CD4-positive, CD25-positive, alpha-beta regulatory T cell (primary cell): ENCODE measurements at places on chromosomes 2 and 18. TPM values are rescaled to one million over a fixed set of nuclear protein-coding genes. Genes with fewer than 3 reads are reported as not detected.

- no peaks in the 10 kb centered on the region for H3K27me3 ChIP-seq
- H3K27ac ChIP-seq, result no peak overlapping the region
- H3K4me3 ChIP-seq, result no peak overlapping the region
Measured at GRCh38 chr2:150325656-150326314, 161.7 kb downstream of the RND3 start.

Gene GNLY
- total RNA-seq, result 2.4 TPM

DNA sequence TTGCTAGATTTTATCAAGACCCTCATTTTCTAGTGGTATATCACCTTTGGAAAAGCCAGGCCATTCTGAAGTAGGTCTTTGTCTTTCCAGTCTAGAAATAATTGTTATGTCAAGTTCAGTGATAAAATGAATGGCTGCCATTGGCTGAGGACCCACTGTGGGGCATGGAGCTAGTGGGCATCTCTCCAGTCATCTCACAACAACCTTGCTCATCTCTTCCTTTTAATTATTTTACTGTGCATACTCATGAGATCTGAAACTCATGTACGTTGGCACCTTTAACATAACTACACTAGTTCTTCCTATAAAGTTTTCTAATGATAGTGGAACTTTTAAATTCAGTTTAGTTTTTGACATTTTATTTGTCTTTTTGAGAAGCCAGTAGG is 240.9 kb downstream of the SLC8A1 start:
- no peak overlapping the region for H3K4me3 ChIP-seq
- H3K4me1 ChIP-seq, result no peaks in the 10 kb centered on the region
- H3K27me3 ChIP-seq, result no peaks in the 10 kb centered on the region
- no peak for DNase-seq

Gene ABHD1
- 0.89 TPM for total RNA-seq

DNA sequence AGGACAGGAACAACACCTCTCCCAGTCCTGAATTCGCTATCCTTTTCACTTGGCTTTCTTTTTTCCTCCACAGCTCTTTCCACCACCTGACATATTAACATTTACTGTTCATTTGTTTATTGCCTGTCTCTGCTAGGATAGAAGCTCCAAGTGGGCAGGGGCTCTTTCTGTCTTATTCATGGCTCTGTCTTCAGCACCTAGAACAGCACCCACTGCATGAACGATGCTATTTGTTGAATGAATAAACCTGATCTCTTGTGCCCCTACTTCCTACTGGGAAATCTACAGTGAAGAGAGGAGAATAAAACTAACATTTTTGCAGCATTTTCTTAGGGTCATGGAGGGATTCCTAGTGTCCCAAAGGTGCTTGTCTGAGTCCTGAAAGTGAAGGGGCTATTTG is 24.4 kb upstream of the GAREM2 start:
- no peaks in the 10 kb centered on the region for H3K36me3 ChIP-seq
- DNase-seq, result no peak
- no peak overlapping the region for H3K4me3 ChIP-seq
- peaks cover 8% of the 10 kb centered on the region for H3K27me3 ChIP-seq
- H3K4me1 ChIP-seq, result no peaks in the 10 kb centered on the region

DNA sequence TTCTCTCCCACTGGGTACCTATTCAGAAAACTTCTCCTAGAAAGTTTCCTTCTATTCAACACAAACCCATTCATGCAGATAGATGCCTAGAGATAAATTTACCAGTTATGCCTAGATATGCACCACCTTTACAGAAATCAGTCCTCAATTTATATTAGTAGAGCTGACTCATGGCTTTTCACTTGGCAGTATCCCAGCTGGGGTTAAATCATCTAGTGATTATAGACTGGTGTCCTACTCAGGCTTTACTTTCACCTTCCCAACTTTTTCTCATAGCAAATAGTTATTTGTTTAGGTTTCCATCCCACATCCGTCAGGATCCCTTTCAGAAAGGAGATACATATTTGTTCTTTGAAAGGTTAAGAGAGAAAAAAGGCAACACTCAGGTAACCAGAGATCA is 124.5 kb downstream of the AQP4 start:
- no peak overlapping the region for H3K4me3 ChIP-seq
- no peaks in the 10 kb centered on the region for H3K27me3 ChIP-seq
- no peak for DNase-seq

DNA sequence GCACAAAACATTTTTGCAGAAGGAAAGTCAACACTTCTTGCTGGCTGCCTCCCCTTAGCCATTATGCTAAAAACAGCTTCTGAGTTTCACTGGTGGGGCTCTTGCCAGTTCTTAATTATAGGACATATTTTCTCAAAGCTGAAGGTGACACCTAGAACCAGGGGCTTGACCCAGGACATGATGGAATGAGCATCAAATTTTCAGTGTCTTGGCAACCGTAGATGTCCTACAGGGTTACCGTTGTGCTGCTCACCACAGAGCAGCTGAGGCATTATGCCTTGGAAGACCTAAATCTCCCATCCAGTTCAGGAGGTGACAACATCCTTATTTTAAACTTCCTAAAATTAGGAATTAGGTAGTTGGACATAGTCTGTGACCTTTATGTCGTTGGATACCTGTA is 46.7 kb downstream of the TMEM185B start:
- no peaks in the 10 kb centered on the region for H3K36me3 ChIP-seq
- H3K4me3 ChIP-seq, result peak overlapping the region; percentile 92
- no peaks in the 10 kb centered on the region for H3K27me3 ChIP-seq
- no peak for DNase-seq
- peaks cover 56% of the 10 kb centered on the region for H3K4me1 ChIP-seq

Gene SERPINB10
- not detected for total RNA-seq

DNA sequence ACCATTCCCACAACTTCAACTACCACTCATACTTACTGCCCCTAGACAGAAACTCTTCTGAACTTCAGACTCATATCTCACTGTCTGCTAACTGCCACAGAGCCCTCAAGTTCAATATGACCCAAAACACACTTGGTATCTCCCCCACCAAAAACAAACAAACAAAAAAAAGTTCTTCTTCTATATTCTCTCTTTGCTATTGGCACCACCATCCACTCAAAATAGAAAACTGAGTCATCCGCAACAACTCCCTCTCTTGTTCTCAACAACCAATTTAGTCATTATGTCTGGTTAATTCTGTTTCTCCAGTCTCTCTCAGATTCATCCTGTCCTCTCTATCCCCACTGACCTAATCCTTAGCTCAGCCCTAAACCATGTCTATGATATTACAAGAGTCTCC is 7.2 kb upstream of the DCTN1 start:
- peaks cover 13% of the 10 kb centered on the region for H3K36me3 ChIP-seq
- H3K27me3 ChIP-seq, result no peaks in the 10 kb centered on the region
- DNase-seq, result no peak
- H3K4me3 ChIP-seq, result no peak overlapping the region

- H3K4me3 ChIP-seq, result no peak overlapping the region
- no peak for DNase-seq
- no peaks in the 10 kb centered on the region for H3K27me3 ChIP-seq
- H3K27ac ChIP-seq, result no peak overlapping the region
- no peaks in the 10 kb centered on the region for H3K36me3 ChIP-seq
Measured at GRCh38 chr2:127570282-127571250, 35.1 kb downstream of the MYO7B start.

- no peaks in the 10 kb centered on the region for H3K36me3 ChIP-seq
- no peak within 1 kb of the TSS for H3K4me3 ChIP-seq
- H3K4me1 ChIP-seq, result peaks cover 6% of the 10 kb centered on the region
- DNase-seq, result no peak
- peaks cover 12% of the 10 kb centered on the region for H3K27me3 ChIP-seq
Measured at GRCh38 chr2:181656450-181657291, at the start of gene CERKL. TSS of gene CERKL (minus strand) at chr2:181657105. CDS start at chr2:181657006, 99 bp downstream.

- H3K27ac ChIP-seq, result no peak overlapping the region
- H3K4me3 ChIP-seq, result no peak overlapping the region
- no peaks in the 10 kb centered on the region for H3K4me1 ChIP-seq
- H3K27me3 ChIP-seq, result no peaks in the 10 kb centered on the region
- no peak for DNase-seq
Measured at GRCh38 chr2:112118148-112118547, 20.0 kb upstream of the FBLN7 start.

- DNase-seq, result no peak
- H3K4me1 ChIP-seq, result no peaks in the 10 kb centered on the region
- H3K27me3 ChIP-seq, result no peaks in the 10 kb centered on the region
- H3K36me3 ChIP-seq, result no peaks in the 10 kb centered on the region
- H3K4me3 ChIP-seq, result no peak overlapping the region
- H3K27ac ChIP-seq, result no peak overlapping the region
Measured at GRCh38 chr18:48521723-48522122, 17.1 kb upstream of the CTIF start.

GRCh38 chr18:31825772-31826171 is 65.1 kb upstream of the SLC25A52 start:
- peaks cover 19% of the 10 kb centered on the region for H3K36me3 ChIP-seq
- no peak overlapping the region for H3K27ac ChIP-seq
- no peaks in the 10 kb centered on the region for H3K27me3 ChIP-seq
- no peak for DNase-seq
- H3K4me1 ChIP-seq, result no peaks in the 10 kb centered on the region
- no peak overlapping the region for H3K4me3 ChIP-seq

GRCh38 chr2:50006327-50006726 is 852.0 kb upstream of the FSHR start:
- H3K36me3 ChIP-seq, result no peaks in the 10 kb centered on the region
- no peaks in the 10 kb centered on the region for H3K4me1 ChIP-seq
- no peaks in the 10 kb centered on the region for H3K27me3 ChIP-seq

Gene SLC11A1
- 0.54 TPM for total RNA-seq

Gene B4GALT6
- total RNA-seq, result 0.47 TPM

Gene TMEM247
- not detected for total RNA-seq

DNA sequence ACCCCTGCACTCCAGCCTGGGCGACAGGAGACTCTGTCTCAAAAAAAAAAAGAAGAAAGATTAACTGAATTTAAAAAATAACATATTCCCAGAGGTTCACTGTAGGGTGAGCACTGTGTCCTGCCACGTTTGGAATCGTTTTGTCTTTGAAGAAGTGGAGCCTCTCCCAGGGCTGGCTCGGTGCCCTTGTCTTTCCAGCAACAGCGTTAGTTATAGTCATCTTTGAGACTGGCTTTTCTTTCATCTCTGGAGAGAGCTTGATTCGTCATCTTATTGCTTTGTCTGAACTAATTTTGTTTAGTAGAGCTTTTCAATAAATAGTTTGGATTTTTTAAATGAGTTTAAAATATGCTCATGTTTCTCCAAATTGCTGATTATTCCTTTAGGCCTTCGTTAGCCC is 50.5 kb downstream of the IMPA2 start:
- no peaks in the 10 kb centered on the region for H3K4me1 ChIP-seq
- H3K4me3 ChIP-seq, result no peak overlapping the region
- DNase-seq, result no peak
- H3K27me3 ChIP-seq, result no peaks in the 10 kb centered on the region
- H3K36me3 ChIP-seq, result no peaks in the 10 kb centered on the region

Gene PDIA6
- 48.0 TPM for total RNA-seq

Gene CDH19
- not detected for total RNA-seq

DNA sequence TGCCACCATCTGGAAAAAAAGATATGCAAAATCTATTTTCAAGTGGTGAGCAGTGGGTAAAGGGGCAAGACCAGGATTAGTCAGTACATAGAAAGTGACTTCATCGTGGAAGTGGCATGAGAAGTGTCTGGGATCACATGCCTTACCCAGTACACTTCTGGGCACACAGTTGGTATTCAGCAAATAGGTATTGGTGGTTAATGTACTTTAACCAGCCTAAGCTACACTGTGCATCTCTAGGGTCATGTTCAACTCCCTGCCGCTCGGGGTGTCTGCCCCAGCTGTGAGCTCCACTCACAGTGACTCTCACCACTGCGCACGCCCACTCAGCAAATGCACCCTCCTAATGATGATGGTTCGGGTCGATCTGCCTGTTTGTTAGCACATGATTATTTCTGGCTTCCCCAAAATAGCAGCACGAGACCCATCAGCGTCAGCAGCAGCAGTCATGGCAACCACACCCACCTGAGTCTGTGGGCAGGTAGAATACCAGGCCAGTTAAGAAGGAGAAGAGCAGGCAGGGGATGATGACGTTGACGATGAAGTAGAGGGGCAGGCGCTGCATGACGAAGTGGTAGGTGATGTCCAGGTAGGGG is 11.1 kb downstream of the CHRNA1 start:
- H3K27ac ChIP-seq, result no peak overlapping the region
- no peak overlapping the region for H3K4me3 ChIP-seq
- peaks cover 3% of the 10 kb centered on the region for H3K27me3 ChIP-seq
- peaks cover 25% of the 10 kb centered on the region for H3K4me1 ChIP-seq
- H3K36me3 ChIP-seq, result no peaks in the 10 kb centered on the region

Gene SLC14A1
- 35.1 TPM for total RNA-seq

GRCh38 chr18:45416168-45416567 is 199.1 kb upstream of the SLC14A2 start:
- H3K4me3 ChIP-seq, result no peak overlapping the region
- no peaks in the 10 kb centered on the region for H3K4me1 ChIP-seq
- no peaks in the 10 kb centered on the region for H3K27me3 ChIP-seq
- no peaks in the 10 kb centered on the region for H3K36me3 ChIP-seq
- no peak for DNase-seq
- H3K27ac ChIP-seq, result no peak overlapping the region

Gene GKN2
- total RNA-seq, result not detected

- no peak overlapping the region for H3K4me3 ChIP-seq
- H3K27me3 ChIP-seq, result no peaks in the 10 kb centered on the region
- H3K36me3 ChIP-seq, result no peaks in the 10 kb centered on the region
Measured at GRCh38 chr18:72140007-72140406, 404.1 kb downstream of the CBLN2 start.

- peaks cover 36% of the 10 kb centered on the region for H3K4me1 ChIP-seq
- H3K4me3 ChIP-seq, result peak overlapping the region; percentile 3
- no peaks in the 10 kb centered on the region for H3K27me3 ChIP-seq
- DNase-seq, result no peak
Measured at GRCh38 chr2:68057658-68058396, 5.0 kb downstream of the C1D start.

DNA sequence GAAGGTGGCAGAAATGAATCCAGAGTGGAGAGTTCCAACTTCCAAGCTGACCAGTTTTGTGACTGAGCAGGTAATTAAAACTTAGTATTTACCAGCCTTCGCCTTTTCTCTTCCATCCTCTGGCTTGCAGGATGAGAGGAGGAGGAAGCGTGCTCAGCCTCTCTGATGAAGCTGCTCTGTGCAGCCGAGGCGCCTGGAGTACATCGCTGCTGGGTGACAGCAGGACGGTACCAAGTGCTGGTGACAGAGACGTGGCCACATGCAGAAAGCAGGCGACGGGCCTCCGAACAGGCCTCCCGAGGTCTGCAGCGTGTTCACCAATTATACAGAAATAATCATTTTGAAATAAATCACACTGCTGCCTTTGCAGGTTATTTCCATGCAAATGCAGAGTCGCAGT is 95.0 kb downstream of the MBP start:
- H3K27ac ChIP-seq, result no peak overlapping the region
- H3K36me3 ChIP-seq, result peaks cover 46% of the 10 kb centered on the region
- DNase-seq, result no peak
- peaks cover 16% of the 10 kb centered on the region for H3K4me1 ChIP-seq
- H3K4me3 ChIP-seq, result no peak overlapping the region
